Stimulated activated effector memory CD8-positive, alpha-beta T cell treated with anti-CD3 and anti-CD28 coated beads, Interleukin-12 subunit alpha, Interleukin-12 subunit beta, amount 100 ng/mL, for 72 hours (primary cell): ENCODE measurements at places on chromosomes 2 and 18.

DNA sequence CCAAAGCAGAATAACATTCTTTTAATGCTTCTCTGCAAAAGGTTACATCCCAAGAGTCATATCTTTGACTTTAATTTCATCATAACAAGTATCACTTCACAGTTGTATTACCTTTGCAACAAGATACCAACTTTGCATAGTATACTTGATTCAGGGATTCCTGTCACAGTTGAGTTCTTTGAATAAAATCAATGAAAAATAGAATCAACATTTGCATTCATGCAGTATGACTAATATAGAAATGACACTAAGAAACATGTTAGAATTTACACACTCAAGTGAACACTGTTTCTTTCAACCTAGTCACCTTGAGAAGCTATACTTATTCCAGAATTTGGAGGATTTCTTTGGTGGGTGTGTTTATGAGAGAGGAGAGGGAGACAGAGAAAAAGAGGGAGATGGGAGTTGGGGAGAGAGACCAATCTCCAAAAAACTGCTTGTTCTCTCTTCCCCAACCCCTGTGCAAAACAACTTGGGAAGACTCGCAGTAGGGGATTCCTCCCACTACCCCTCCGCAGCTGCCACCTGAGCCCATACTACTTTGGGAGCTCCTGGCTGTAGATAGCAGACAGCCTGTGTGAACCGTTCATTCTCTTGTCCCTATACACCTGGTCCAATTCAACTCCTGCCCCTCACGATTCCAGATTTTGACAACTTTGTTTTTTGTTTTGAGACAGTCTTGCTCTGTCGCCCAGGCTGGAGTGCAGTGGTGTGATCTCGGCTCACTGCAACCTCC is 57.7 kb downstream of the PELI1 start:
- DNase-seq = no peak

DNA sequence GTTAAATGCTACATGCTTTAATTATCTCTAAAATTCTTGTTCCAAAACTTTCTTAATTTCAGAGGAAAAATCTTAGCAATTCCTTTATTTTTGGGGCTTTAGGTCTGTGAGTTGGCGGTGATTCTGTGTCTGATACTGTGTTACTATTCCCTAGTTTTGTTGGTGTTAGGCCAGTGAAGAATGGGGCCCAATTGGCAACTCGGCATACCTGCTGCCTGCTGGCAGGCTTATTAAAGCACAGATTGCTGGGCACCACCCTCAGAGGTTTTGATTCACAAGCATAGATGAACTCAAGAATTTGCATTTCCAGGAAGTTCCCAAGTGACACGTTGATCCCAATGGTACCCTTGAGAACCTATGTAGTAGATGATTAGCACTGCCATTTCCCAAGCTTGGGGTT is 101.6 kb downstream of the OSBPL6 start:
- DNase-seq = no peak

DNA sequence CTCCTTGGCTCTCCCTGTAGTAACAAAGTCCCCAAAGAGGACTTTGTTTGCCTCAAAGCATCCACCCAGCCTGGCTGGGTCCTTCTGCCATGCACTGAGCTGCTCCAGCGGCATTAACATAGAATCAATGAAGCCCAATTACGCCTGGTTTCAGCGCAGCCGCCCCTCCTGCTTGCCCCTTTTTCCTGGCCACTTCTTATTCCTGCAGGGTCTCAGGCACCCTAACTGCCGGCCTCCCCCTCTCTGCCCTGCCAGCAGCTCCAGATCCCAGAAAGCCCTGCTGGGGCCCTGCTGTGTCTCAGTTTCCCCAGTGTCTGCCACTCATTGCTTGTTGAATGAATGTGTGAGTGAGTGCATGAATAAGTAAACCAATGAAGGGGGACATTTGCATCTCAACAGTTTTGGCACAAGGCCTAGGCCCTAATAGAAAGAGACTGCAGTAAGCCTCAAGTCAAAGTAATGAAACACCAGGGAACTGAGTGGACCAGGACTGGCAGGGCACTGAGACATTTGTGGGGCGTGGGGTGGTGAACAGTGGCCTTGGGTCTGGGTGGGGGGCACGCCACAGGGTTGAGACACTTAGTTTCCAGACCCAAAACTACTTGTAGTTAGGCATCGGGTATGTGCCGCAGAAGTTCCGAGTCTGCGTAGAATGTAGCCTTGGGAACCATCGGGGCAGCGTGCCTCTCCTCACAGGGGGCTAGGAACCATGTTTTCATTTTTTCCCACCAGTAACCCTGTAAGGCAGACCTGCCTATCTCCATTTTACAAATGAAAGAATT is 60.6 kb downstream of the SMAD7 start:
- no peak for DNase-seq

DNA sequence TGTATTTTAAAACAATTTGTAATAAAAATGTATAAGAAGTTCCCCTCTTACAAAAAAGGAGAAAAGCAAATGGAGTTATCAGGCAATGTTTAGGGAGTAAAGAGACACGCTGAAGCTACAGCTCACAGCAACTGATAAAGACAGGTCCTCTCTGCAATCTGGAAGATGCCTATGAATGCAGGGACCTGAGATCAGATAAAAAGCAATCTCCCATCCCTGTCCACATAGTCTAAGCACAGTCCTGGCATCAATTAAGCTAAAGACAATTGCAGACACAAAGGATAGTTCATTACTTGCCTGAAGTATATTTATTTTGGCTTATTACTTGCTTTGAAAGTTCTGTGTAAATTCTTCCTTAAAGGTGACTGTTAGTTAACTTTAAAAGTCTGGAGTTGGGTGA is 5.0 kb downstream of the EIF2AK3 start:
- no peak for DNase-seq

DNA sequence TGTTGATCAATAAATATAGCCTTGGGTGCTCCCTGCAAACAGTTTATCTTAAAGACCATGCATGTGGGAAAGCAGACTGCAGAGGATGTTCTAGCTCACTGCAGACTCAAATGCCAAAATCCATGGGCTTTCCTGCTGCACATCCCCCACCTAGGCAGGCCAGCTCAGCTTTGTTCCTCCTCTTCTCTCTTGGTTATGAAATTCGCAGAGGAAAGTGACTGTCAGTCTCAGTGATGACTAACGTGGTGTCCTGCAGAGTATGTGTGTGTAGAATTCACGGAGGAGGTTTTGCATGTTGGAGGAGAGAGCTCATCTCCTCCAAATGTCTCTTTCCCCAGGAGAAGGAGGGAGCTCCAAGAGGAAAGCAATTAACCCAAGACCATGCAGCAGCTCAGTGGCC is 21.4 kb upstream of the KCNS3 start:
- no peak for DNase-seq

- DNase-seq = no peak
These were observed 58.5 kb upstream of the PARD3B start for GRCh38 chr2:204486805-204487204.

DNA sequence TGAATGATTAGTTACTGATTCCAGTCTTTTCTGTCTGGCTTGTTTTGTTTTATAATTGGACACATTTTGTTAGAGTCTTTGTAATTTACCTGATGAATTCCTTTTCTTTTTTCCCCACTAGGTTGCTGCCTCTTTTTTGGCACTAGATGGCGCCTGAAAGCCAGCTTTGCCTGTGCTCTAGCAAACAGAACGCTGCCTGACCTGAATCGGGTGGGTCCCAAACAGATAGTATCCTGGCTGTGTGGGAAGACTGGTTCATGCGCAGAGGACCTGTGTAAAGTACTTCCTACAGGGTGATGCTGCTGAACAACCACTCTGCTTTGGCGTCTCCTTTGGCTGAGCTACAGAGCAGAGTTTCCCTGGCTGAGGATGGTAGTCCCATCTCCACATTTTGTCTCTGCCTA is 288.2 kb downstream of the IKZF2 start:
- peak; percentile 48 for DNase-seq

DNA sequence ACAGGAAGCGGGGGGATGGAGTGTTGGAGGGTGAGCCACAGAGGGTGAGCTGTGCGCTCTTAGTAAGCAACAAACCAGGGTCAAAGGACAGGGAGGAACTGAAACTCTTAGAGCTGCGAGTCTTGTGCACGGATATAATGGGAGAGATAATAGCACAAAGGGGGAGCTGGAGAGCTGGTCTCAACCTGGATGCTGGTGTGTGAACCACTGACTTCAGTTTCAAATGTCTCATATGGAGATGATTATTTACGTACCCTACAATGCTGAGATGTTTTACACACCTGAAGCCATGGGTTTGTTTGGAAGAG is 35.9 kb downstream of the PTGR3 start:
- no peak for DNase-seq

GRCh38 chr2:43032213-43033015 is 194.0 kb downstream of the ZFP36L2 start:
- no peak for DNase-seq

- no peak for DNase-seq
These were observed 56.8 kb upstream of the SPAG16 start for GRCh38 chr2:213227458-213227857.

GRCh38 chr18:61666876-61667590 is 225.8 kb downstream of the RNF152 start:
- DNase-seq = no peak

GRCh38 chr2:201990069-201990468 is 43.6 kb upstream of the FZD7 start:
- DNase-seq = no peak

DNA sequence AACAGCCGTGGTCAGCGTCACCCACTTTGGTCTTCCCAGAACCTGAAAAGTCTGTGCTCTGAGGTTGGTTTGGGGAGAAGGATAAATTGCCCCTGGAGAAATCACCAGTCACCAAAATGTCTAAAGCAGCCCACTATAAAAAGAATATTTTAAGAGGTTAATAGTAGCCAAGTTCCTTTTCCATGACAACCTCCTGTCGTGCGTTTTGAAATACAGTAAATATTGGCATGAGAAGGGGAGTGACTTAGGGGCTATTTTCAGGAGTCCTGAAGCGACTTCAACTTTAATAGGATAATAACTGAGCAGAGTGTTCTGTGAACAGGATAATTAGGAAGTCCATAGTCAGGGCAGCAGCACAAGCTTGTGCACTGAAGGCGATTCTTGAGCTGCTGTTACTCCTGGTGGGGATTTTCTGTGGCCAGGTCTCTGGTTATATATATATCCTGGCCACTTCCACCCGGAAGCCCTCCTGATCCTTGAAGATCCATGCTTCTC is 49.3 kb downstream of the RNF144A start:
- DNase-seq = no peak

- DNase-seq = no peak
These were observed 15.3 kb downstream of the USP39 start for GRCh38 chr2:85631316-85631715.

- no peak for DNase-seq
These were observed 745.6 kb upstream of the RAB6C start for GRCh38 chr2:129233751-129234406.

DNA sequence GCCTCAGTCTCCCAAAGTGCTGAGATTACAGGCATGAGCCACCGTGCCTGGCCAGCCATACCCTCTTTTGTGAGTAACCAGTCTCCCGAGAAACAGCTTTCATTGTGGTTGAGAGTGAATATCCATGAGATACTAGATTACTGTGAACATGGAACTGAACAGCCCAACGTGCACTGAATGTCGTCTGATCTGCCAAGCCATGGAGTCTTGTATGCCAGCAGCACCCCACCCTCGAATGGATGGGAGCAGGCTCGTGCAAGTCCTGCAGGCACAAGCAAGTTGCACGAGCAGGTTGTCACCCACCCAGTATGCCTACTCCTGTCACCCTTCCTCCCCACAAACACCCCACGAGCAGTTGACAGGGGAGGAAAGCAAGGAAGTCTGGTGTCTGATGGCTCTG is 36.5 kb upstream of the TFCP2L1 start:
- no peak for DNase-seq

- DNase-seq = no peak
These were observed 2.2 kb downstream of the ACSL3 start for GRCh38 chr2:222862909-222863544.

DNA sequence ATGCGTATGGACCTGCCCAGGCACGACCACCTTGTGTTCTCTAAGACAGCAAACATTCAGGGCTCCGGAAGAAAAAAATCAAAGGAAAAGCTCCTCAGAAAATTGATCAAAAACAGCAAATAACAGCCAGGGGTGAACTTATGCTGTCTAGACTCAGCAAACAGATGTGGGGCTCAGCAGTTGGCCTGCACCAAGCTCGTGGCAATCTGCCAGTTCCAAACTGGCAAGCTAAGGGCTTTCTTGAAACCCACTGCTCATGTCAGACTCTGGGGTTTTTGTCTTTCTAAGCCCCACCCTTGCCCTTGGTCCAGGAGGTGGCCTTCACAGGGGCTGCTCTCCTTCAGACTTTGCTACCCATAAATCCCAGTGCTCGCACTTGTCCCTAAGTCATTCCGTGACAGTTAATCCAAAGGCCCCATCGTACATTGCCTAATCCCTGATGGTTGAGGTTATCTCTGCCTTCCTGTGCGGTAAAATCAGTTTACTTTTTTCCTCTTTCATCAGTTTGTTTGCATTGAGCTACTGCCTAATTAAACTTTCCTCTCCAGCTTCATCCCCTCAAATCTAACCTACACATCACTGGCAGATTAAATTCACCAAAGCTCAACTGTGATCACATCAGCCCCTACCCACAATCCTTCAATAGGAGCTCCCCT is 408.0 kb downstream of the LRATD1 start:
- no peak for DNase-seq

GRCh38 chr2:157150747-157151146 is 106.8 kb upstream of the GALNT5 start:
- DNase-seq = no peak

DNA sequence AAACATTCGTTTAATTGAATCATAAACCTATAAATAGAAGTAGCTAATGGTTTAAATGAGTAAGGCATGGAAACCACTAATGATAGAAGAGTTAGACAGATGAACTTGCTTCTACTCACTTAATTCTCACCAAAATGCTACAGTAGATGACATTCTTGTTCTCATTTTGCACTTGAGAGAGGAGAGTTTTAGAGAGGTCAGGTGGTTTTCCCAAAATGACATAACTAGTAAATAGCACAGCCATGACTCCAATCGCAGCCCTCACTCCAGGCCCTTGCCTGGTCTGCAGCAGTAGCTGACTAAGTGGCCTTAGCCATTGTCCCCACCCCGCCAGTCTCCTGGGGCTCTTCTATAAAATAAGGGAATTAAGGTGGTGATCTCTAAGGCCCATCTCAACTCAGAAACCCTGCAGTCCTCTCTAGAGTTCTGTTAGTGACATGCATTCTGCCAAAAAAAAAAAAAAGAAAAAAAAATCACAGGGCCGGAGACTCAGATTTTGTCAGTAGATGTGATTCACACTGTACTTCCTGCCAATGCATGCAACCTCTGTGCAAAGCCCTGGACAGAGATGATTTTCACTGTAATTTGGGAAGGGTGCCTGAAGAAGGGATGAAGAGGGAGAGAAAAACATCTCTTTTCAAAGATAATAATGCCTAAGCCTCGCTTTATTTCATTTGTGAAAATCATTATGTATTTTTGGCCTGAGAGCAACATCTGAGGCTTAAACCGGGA is 221.8 kb downstream of the ANAPC1 start:
- DNase-seq = no peak

GRCh38 chr2:8573234-8573941 is 108.5 kb upstream of the ID2 start:
- DNase-seq = no peak

DNA sequence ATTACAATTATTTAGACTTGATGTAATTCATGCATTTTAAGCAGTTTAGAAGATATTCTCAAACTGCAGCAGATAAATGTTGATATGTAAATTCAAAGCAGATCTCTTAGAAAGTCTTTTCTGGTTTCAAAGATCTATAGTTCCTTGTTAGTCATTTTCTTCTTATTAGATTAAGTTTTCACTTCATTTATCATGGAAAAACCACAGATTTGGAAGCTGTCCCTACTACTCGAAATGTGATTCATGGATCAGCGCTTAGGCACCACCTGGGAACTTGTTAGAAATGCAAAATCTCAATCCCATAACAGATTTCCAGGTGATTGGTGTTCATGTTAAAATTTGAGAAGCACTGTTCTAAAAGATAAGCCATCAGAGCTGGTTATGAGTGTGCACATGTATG is 92.8 kb upstream of the CDH2 start:
- no peak for DNase-seq
